Smooth muscle cell of the umbilical artery (primary cell): ENCODE measurements at places on chromosomes 7 and 10. TPM values are rescaled to one million over a fixed set of nuclear protein-coding genes. Genes with fewer than 3 reads are reported as not detected.

The SCART1 gene
- 1.5 and 2.7 TPM in 2 replicates for total RNA-seq

The AFAP1L2 gene
- total RNA-seq = 0.05 and 0.30 TPM in 2 replicates

The ASB10 gene
- total RNA-seq = not detected in 2 replicates

The AGR2 gene
- not detected in 2 replicates for total RNA-seq

The MACC1 gene
- total RNA-seq = under 0.01 and 0.05 TPM in 2 replicates

The ATOH7 gene
- total RNA-seq = not detected in 2 replicates

The MYL7 gene
- total RNA-seq = not detected in 2 replicates

The KCNIP2 gene
- 0.59 and 1.1 TPM in 2 replicates for total RNA-seq

The SLC39A12 gene
- not detected in 2 replicates for total RNA-seq

The LLCFC1 gene
- total RNA-seq = not detected in 2 replicates

The CLRN3 gene
- not detected in 2 replicates for total RNA-seq

The STEAP1 gene
- total RNA-seq = 12.5 and 20.5 TPM in 2 replicates

The FANK1 gene
- 4.5 and 4.6 TPM in 2 replicates for total RNA-seq

The PCDH15 gene
- under 0.01 and 0.05 TPM in 2 replicates for total RNA-seq

The GPRIN2 gene
- not detected in 2 replicates for total RNA-seq
